ENCODE measurements at places on chromosomes 1 and 21. TPM values are rescaled to one million over a fixed set of nuclear protein-coding genes. Genes with fewer than 3 reads are reported as not detected.

Gene ZNF670
- total RNA-seq, result 6.0 TPM

GRCh38 chr1:170415710-170416372, 116.1 kb upstream of the GORAB start:
- no peak for DNase-seq

DNA sequence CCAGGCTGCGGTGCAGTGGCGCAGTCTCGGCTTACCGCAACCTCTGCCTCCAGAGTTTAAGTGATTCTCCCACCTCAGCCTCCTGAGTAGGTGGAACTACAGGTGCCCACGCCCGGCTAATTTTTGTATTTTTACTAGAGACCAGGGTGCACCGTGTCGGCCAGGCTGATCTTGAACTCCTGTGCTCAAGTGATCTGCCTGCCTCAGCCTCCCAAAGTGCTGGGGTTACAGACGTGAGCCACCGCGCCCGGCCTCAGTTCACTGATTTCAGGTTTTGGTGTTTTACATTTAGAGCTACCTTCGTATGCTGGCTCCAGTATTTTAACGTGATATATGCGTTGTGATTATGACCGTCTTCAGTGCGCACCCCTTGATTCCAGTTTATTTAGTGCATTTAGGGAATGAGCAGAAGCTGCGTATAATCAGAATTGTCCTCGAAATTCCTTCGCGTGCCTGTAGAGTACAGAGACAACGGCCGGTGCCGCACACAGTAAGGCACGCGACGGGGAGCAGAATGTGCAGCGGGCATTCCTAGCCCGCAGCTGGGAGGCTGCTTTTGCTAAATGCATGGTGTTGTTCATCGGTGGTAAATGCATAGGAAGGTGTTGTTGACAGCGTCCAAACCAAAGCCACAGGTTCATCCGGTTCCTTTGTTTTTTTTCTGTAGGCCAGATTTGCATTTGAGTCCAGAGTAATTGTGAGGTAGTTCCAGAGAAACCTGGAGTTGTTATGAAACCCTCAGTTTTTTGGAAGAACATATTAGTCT, 48.9 kb upstream of the DIP2A start:
- no peak for DNase-seq

Gene FAM163A
- total RNA-seq, result not detected

GRCh38 chr1:45911634-45912033, 108.2 kb downstream of the MAST2 start:
- DNase-seq, result no peak

DNA sequence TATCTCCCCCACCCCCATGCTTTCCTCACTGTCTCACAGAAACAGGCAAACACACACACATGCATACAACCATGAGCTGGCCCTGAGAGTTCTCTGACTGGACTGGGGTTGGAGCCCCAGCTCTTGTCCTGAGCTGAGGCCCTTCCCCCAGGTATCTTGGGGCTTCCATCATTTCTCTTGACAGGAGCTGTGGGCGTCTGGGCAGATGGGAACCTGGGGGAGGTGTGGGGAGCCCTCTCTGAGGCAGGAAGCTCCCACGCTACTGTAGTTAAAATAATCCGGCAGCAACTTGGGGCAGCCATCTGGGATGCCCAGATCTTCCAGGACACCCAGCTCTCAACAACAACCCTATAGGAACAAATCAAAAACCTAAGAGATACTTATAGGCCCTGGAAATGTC, 2.7 kb upstream of the KIF21B start:
- no peak for DNase-seq

- DNase-seq, result no peak
Measured at GRCh38 chr1:51690285-51690961, 73.5 kb downstream of the OSBPL9 start.

GRCh38 chr21:25757531-25757930, 22.8 kb downstream of the GABPA start:
- no peak for DNase-seq

Gene HDGF
- total RNA-seq, result 327 TPM

- DNase-seq, result no peak
Measured at GRCh38 chr21:34838956-34839820, 170.4 kb downstream of the CLIC6 start.

Gene KRTAP10-2
- not detected for total RNA-seq

GRCh38 chr1:171985639-171986038, 144.3 kb downstream of the DNM3 start:
- peak; percentile 8 for DNase-seq

DNA sequence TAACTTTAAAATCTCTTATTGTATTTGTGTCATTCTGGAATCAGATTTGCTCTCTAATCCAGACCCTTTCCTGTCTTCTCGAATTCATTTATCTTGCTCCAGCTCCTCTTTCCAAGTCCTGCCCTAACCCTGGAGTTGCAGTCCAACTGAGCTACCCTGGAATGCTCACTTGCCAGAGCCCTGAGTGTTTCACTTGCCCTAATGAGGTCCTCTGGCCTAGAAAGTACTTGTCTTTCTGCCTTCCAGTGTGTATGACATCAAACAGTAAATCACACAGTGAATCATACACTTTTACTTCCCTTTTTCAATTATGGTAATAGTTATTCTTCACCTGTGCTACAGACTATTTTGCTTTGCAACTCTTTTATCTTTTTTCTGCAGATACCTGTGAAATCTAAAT, 96.9 kb downstream of the NEK7 start:
- DNase-seq, result peak; percentile 42

DNA sequence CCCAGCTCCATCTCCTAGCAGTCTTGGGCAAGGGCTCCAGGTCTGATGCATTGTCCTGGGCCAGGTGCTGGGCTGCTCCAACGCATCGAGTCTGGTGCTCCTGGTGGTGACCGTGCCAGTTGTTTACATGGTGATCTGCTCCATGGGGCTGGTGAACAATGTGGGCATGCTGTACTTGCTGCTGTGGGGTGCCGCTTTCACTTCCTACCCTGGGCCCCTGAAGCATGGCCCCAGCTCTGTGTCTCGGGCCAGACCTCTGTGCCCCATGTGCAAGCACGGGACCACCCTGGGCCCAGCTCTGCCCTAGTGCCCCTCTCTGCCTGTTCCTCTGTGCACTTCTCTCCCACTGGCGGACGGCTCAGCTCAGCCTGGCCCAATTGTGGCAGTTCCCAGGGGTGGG, 119.4 kb downstream of the MAST2 start:
- DNase-seq, result no peak

Gene SCCPDH
- 61.3 TPM for total RNA-seq

- no peak for DNase-seq
Measured at GRCh38 chr1:241130881-241131280, 226.1 kb downstream of the RGS7 start.

Gene OPTC
- total RNA-seq, result not detected

DNA sequence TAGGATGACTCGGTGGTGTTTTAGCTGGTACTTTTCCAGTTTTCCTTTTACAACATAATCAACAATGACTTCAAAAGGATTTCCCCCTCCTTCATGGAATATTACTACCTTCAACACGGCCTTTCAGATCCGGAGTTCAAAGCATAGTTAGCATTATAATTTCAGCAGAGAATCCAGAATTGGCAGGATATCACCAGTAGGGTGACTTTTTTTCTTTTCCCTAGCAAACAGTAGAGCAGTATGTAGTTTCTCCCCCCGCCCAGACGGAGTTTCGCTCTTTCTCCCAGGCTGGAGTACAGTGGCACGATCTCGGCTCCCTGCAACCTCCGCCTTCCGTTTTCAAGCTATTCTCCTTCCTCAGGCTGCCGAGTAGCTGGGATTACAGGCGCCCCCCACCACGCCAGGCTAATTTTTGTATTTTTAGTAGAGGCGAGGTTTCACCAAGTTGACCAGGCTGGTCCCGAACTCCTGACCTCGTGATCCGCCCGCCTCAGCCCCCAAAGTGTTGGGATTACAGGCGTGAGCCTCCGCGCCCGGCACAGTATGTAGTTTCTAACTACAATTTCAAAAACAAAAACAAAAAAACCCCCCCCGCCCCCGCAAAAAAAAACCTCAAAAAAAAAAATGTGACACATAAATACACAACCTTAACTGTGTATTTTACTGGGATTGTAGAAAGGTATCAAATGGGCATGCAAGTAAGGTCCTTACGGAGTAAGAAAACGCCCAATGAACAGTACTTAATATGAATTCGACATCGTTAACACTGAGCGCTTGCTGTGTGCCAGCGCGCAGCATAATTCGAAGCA, 1.5 kb upstream of the COX20 start:
- DNase-seq, result peak; percentile 79

- no peak for DNase-seq
Measured at GRCh38 chr1:26607186-26607585, 77.6 kb downstream of the RPS6KA1 start.

DNA sequence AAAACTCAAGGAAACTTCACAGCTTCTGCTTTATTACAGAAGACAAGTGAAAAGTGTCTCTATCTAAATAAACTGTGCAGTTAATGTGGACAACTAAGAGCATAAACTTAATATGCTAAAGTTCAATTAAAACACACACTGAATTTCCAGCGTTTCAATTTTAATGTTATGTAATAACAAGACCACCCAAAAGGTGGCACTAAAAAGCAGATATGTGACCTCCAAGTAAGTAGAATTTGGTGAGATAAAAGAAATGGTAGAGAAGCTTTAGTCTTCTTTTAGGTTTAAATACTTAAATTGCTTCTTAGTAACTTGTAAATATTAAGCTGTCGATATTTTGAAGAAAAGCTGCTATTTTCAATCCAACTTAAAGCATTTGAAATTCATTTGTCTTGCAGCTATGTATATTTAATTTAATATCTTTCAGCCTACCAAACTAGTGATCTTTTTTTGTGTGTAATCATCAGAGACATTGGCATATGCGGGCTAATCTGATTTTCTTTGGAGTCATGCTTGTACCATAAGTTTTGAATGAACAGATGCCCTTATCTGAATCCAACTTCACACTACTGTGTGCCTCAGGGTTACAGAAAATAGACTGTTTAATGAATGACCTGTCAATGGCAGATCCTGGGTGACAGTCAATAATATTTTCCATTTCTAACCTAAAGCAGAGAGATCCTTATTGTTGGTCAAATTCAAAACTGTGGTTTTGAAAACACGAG, 36.5 kb upstream of the ADAMTS1 start:
- peak; percentile 33 for DNase-seq

DNA sequence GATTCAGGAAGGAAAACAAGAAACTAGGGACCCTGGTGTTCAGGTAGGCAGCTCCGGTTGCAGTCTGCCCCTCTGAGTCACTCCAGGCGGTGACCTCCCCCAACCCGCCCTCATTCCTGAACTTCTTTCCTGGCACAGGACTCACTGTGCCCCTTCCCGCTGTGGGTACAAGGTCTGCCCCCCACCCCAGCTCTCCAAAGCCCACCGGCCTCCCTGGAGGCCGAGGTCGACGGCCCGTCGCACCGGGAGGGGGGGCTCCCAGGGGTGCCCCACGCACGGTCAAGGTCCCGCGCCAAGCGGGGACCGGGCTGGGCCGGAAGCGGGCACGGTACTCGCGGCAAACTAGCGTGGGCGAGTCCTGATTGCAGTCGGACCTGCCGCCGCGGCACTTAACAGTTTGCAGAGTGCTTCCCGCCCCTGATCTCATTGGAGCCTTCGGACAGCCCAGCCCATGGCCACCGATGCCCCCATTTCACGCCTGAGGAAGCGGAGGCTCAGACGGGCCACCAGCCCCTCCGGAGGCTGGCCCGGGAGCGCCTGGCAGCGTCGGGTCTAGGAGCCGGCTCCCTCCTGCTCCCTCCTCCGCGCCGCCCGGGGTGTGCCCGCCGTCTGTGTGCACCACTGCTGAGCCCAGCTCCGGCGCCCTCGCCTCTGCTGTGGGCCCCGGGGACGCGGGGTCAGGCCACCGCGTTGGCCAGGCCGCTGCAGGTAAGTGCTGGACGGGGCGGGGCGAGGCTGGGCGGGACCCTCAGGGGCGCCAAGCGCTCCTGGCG, at the start of gene GJB3:
Gene GJB3 (plus strand): TSS at position 144 of the 773 bp plus-strand sequence. CDS start 3,549 bp downstream, outside the sequence.
- DNase-seq, result no peak

- no peak for DNase-seq
Measured at GRCh38 chr1:245361065-245361464, 206.3 kb downstream of the KIF26B start.

DNA sequence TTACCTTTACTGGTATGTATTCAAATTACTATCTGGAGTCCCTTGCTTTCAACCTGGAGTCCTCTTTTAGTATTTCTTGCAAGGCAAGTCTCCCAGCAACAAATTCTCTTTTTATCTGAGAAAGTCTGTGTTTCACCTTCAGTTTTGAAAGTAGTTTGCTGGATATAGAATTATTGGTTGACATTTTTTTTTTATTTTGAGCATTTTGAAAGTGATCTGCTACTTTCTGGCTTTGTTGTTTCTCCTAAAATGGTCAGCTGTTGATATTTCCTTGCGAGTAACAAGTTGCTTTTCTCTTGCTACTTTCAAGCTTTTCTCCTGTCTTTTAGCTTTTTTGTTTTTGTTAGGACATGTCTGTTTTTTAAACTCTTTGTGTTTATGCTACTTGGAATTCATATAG, 126.1 kb downstream of the TRIM33 start:
- no peak for DNase-seq

Gene SYT6
- 0.13 TPM for total RNA-seq

Gene TMEM82
- 0.11 TPM for total RNA-seq

DNA sequence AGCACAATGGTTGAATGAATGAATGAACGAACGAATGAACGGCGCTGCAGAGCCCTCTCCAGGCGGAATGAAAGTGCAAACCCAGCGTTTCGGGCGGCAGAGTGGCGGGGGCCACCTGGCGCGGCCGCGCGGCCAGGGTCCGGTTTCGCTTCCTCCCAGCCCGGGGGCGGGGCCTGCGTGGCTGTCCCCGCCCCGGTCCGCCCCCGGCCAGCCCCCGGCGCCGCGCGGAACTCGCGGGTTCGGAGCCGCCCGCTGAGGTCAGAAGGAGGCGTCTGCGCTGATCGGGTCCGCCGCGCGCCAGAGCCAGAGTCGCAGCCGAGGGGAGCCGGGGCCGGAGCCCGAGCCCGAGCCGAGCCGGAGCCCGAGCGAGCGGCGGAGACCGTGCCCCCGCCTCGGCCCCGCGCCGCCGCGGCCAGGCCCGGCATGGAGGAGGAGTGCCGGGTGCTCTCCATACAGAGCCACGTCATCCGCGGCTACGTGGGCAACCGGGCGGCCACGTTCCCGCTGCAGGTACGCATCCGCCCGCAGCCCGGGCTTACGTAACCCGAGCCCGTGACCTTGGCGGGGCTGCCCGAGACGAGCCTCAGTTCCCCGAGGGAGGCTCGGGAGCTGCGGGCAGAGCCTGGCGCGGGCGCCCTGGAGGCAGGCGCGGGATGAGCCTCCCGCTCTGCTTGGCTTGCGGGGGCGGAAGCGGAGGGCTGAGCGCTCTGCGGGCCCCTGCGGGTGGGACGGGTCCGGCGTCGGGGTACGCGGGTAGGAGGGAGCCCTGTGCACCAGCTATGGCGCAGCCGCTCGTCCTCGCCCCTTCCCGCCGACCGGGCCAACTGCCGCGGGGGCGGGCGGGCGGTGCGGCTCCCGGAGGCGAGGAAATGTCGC, at the start of gene PDXK:
Gene PDXK (plus strand): TSS at position 258 of the 876 bp plus-strand sequence. CDS start 166 bp downstream, at position 424.
- peak; percentile 82 for DNase-seq

Gene TEX38
- total RNA-seq, result not detected

Gene BATF3
- total RNA-seq, result 5.1 TPM

GRCh38 chr1:217273866-217274265, 357.0 kb downstream of the GPATCH2 start:
- DNase-seq, result no peak

- DNase-seq, result no peak
Measured at GRCh38 chr21:28834335-28835238, 158.1 kb downstream of the LTN1 start.

Gene NTMT2
- total RNA-seq, result not detected

Gene CHD5
- total RNA-seq, result 0.06 TPM
